Epithelial cell of proximal tubule (primary cell): ENCODE measurements at places on chromosomes 1 and 21.

- peak; percentile 94 for DNase-seq
These were observed 24.2 kb upstream of the SLFNL1 start for GRCh38 chr1:41045740-41046139.

- DNase-seq: no peak
These were observed 235.3 kb downstream of the MRPL39 start for GRCh38 chr21:25371841-25372425.

DNA sequence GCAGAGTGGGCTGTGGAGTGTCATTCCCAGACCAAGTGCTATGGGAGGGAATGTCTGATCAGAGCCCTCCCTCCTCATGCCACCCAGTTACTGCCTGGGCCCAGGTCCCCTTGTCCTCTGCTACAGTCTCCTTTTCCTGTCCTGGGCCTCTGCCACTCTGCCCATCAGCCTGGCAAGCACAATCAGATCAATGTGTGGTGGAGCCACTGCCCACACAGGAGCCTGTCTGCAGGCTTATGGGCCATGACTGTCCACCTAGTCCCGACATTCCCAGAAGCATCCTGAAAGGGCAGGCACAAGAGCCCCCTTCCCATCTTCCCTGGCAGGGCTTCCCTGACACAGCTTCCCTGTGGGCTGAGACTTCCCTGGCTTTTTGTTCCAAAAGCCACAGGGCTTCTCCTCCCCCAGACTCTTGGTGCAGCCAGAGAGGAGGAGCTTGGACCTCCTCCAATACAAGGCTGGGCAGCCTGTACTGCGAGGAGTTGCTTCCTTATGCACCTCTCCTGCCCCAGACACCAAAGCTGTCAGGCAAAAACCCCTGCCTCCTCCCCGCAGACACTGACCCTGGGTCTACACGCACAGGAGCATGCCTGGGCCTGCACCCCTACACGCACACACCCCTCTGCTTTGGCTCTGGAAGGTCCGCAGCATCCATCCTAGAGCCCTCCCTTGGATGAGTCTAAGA is 29.2 kb upstream of the CNTN2 start:
- DNase-seq: no peak

DNA sequence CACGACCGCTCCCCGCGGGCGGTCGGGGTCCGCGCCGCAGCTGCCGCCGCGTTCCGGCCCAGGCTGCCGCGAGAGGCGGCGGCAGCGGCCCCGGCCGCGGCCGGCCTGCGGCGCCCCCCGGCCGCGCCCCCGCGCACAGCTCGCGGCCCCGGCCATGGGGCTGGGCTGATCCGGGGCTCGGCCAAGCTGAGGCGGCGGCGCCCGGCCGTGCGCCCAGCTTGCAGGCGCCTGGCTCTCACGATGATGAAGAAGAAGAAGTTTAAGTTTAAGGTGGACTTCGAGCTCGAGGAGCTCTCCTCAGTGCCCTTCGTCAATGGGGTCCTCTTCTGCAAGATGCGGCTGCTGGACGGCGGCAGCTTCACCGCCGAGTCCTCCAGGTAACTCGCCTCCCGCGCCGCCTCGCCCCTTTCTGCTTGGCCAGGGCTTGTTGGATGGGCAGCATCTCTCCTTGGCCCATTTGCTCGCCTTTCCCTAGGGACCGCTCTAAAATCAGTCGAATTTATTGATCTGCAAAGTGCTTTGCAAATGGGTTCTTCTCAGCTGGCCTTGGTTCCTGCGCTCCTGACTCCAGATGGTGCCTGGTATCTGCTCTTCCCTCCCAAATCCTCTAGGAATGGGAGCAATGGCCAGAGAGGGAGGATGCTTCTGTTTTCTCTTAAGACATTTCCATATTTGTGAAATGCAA is 431 bp downstream of the EEIG2 start:
- no peak for DNase-seq

- DNase-seq: no peak
These were observed 6.8 kb downstream of the RGS8 start for GRCh38 chr1:182677397-182678098.

- DNase-seq: no peak
These were observed 3.4 kb upstream of the GPR89B start for GRCh38 chr1:147924813-147925212.
